Hippocampal formation (tissue), 2 donors: ENCODE measurements at places on chromosomes 13 and 19.

GRCh38 chr13:76976490-76976889 lies 15.4 kb upstream of the CLN5 start:
- DNase-seq, result no peak

DNA sequence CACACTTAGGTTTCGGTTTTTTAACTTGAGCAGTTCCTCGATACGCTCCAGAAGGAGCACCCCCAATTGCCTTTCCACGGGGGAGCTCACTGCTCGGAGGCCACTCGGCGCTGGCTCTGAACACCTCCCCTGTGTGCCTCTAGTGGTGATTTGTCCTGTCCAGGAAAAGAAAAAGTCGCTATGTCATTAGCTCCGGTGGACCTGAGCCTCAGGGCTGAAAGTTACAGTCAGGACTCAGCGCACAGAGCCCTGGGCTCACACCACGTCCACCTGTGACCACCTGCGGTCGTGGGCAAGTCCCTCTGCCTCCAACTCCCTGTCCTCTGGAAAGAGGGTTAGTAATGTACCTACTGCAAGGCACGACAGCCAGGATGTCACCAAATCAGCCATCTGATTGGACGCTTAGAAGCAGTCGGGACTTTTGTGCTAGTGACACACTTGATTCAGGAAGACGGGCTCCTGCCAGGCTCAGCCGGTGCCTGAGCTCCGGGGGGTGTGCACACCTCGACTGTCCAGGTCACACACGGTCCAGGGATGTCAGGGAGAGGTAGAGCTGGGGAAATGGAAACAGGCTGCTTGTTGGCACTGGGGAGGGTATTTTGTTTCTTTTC lies 3.9 kb upstream of the TMPRSS9 start:
- DNase-seq, result no peak

- no peak for DNase-seq
Observed at GRCh38 chr19:17347361-17347760, 10.0 kb downstream of the GTPBP3 start.

GRCh38 chr19:45311621-45312020 lies 11.1 kb downstream of the CKM start:
- DNase-seq, result no peak

- DNase-seq, result no peak
Observed at GRCh38 chr13:108269601-108270328, at the start of gene TNFSF13B. TNFSF13B (plus strand) TSS chr13:108269718; CDS start chr13:108269896, 178 bp downstream.
